Type B pancreatic cell (in vitro differentiated cells): ENCODE measurements at places on chromosomes 2 and 18. TPM values are rescaled to one million over a fixed set of nuclear protein-coding genes. Genes with fewer than 3 reads are reported as not detected.

The CPO gene
- 0.24 and 0.51 TPM in 2 replicates for total RNA-seq

GRCh38 chr2:43845181-43845580 is 6.4 kb downstream of the ABCG8 start:
- DNase-seq = no peak
- H3K4me1 ChIP-seq = no peaks in the 10 kb centered on the region
- H3K27ac ChIP-seq = no peak overlapping the region
- no peaks in the 10 kb centered on the region for H3K36me3 ChIP-seq
- no peak overlapping the region for H3K4me3 ChIP-seq

DNA sequence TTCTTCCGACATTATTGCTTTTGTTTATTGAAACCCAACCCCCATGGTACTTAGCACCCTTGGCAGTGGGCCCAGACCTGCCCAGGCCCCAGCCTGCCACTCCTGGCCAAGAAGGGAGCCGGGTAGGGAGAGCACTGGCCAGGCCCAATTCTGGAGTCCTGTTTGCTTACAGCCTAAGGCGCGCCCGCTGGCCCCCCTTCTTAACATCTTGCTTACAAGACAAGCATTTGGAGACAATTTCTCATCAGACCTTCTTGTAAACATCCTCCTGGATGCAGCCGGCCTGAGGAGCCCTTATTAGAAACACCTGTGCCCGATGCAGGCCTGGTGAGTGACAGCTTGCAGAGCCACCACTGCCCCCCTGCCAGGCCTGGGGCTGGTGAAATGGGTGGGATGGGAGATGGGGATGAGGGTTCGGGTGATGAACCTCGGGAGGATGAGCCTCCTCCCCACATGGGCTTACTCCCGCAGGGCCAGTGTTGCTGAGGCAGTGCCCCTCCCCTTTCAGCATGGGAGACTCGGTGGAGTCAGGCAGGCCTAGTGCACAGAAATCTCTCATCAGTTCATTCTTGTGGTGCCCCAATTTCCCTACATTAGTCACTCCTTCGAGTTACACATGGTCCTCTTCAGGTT is 217.5 kb downstream of the CYP26B1 start:
- H3K27ac ChIP-seq = no peak overlapping the region
- peak; percentile 64 for DNase-seq
- H3K27me3 ChIP-seq = peaks cover 3% of the 10 kb centered on the region
- H3K36me3 ChIP-seq = no peaks in the 10 kb centered on the region

- H3K27ac ChIP-seq = no peak overlapping the region
- H3K27me3 ChIP-seq = peaks cover 3% of the 10 kb centered on the region
- H3K36me3 ChIP-seq = no peaks in the 10 kb centered on the region
- DNase-seq = no peak
- H3K4me1 ChIP-seq = no peaks in the 10 kb centered on the region
Observed at GRCh38 chr18:78853341-78853740, 126.3 kb upstream of the SALL3 start.

DNA sequence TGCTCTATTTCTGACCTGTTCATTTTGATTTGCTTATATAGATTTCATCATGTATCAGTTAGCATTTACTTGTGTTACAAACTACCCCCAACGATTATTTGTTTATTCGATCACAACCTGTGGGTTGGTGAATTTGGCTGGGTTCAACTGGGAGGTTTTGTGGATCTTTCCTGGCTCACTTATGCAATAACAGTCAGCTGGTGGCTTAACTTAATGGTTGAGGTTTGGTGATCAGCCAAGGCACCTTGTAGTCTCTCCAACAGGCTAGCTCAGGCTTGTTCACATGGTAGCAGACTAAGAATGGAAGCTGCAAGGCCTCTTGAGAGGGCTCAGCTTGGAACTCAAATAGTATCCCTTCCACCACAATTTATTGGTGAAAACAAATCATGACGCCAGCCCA is 5.4 kb upstream of the PUM2 start:
- DNase-seq = no peak
- H3K27me3 ChIP-seq = no peaks in the 10 kb centered on the region
- H3K36me3 ChIP-seq = no peaks in the 10 kb centered on the region
- no peak overlapping the region for H3K4me3 ChIP-seq
- peaks cover 10% of the 10 kb centered on the region for H3K4me1 ChIP-seq

DNA sequence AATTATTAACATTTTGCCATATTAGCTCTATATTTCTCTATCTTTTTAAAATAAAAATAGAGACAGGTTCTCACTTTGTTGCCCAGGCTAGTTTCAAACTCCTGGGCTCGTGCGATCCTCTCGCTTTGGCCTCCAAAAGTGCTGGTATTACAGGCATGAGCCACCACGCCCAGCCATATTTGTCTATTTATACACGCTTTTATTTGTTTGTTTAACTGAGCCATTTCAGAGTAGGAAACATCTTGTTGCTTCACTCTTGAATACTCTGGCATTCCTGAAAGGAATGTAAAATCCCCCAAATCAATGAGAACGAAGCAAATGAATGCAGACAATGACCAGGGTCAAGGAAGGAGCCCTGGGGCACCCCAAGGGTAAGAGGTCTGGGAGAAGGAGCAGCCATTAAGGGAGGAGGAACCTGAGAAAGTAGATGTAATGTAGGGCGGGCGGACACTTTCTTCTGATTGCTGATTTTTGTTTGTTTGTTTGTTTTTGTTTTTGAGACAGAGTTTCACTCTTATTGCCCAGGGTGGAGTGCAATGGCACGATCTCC is 31.7 kb upstream of the RAB1A start:
- DNase-seq = no peak
- H3K36me3 ChIP-seq = no peaks in the 10 kb centered on the region
- H3K4me1 ChIP-seq = no peaks in the 10 kb centered on the region
- no peak overlapping the region for H3K27ac ChIP-seq

DNA sequence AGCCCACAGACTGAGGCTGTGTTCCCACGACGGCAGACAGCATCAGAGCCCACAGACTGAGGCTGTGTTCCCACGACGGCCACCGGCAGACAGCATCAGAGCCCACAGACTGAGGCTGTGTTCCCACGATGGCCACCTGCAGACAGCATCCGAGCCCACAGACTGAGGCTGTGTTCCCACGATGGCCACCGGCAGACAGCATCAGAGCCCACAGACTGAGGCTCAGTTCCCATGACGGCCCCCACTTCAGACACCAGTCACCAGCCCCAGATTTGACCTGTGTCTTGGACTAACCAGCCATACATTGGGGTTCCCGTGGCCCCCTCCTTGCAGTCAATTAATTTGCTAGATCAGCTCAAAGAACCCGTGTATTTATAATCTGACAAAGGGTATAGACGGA is 57.8 kb upstream of the SNTG2 start:
- H3K27me3 ChIP-seq = no peaks in the 10 kb centered on the region
- peaks cover under 1% of the 10 kb centered on the region for H3K4me1 ChIP-seq
- no peak overlapping the region for H3K4me3 ChIP-seq

GRCh38 chr18:43175257-43175656 is 59.8 kb upstream of the RIT2 start:
- no peak for DNase-seq
- H3K4me3 ChIP-seq = no peak overlapping the region
- no peaks in the 10 kb centered on the region for H3K27me3 ChIP-seq
- H3K27ac ChIP-seq = no peak overlapping the region
- H3K36me3 ChIP-seq = no peaks in the 10 kb centered on the region

DNA sequence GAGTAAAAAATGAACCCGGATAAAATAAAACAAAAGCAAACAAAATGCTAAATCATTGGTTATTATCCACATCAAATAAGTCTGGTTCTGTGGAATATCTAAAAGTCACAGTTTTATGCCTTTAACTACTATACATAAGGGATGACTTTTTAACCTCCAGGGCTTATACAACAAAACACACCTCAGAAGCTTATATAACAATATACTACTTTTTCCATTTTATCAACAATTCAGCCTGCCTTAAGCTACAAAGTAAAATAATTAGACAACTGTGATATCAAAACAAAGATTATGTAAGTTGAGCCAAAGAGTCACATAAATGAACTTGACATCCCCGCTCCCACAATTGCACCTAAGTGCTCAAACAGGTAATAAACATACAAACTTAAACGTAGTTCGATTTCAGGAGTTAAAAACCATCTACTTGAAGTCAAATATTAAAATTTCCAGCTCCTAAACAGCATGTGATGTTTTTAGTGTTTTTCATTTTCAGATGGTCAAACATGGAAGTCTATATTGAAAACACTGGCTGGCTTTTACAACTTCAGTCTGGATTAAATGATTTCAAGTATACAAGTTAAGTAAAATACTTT is 54.7 kb downstream of the ATIC start:
- no peak for DNase-seq
- H3K4me1 ChIP-seq = no peaks in the 10 kb centered on the region
- H3K4me3 ChIP-seq = no peak overlapping the region
- H3K27me3 ChIP-seq = no peaks in the 10 kb centered on the region
- peaks cover 48% of the 10 kb centered on the region for H3K36me3 ChIP-seq

DNA sequence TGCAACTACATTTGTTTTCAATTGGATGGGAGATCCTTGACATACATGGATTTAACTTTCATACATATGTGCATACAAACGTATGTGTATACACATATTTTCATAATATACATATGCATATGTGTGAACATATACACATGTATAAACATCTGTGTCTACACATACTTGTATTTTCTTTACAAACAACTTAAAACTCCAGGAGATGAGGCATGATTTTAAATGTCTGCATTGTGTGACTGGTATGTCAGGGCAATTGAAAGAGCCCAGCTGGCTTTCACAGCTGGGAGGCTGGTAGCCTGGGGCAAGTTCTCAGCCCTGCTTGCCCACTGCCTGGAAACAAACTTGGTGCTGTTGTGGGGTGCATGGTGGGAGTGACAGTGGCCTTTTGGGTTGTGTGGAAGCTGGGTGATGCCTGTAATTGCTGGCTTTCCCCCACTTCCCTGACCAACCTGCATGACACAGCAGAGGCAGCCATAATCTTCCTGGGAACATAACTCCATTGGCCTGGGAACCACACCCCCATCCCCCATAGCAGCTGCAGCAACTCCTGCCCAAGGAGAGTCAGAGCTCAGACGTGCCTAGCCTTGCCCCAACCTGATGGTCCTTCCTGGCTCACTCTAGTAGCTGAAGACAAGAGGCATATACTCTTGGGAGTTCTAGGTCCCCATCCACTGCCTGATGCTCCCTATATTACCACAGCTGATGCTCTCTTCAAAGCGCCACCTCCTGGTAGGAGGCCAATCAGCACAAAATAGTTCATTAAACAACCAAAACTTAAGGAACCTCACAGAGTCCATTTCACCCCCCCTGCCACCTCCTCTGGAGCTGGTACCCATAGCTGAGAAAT is 158.3 kb downstream of the CERS6 start:
- no peak overlapping the region for H3K4me3 ChIP-seq
- peaks cover 5% of the 10 kb centered on the region for H3K4me1 ChIP-seq
- H3K27me3 ChIP-seq = no peaks in the 10 kb centered on the region
- DNase-seq = no peak

- no peak for DNase-seq
- H3K27me3 ChIP-seq = peaks cover 43% of the 10 kb centered on the region
- peaks cover 16% of the 10 kb centered on the region for H3K36me3 ChIP-seq
- H3K4me3 ChIP-seq = no peak overlapping the region
- H3K4me1 ChIP-seq = peaks cover 21% of the 10 kb centered on the region
- no peak overlapping the region for H3K27ac ChIP-seq
Observed at GRCh38 chr2:99980176-99980575, 162.2 kb downstream of the AFF3 start.

DNA sequence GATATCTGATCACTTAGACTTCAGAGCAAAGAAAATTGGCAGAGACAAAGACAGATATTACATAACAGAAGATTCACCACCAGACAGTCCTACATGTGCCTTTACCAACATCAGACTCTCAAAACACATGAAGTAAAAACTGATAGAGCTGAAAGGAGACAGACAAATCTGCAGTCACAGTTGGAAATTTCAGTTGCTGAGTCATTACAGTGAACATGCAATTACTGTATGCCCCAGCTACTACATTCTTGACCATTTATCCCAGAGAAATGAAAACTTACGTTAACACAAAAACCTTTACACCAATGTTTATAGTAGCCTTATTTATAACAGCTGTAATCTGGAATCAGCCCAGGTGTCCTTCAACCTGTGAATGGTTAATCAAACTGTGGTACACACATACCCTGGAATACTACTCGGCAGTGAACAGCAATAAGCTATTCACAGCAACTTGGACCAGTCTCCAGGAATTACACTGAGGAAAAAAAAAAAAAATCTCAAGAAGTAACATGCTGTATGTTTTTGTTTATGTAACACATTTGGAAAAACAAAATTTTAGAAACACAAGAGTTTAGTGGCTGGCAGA is 7.5 kb upstream of the SCLY start:
- H3K4me3 ChIP-seq = no peak overlapping the region
- no peak for DNase-seq
- H3K36me3 ChIP-seq = no peaks in the 10 kb centered on the region
- H3K27ac ChIP-seq = no peak overlapping the region
- H3K27me3 ChIP-seq = peaks cover 3% of the 10 kb centered on the region
- H3K4me1 ChIP-seq = no peaks in the 10 kb centered on the region

DNA sequence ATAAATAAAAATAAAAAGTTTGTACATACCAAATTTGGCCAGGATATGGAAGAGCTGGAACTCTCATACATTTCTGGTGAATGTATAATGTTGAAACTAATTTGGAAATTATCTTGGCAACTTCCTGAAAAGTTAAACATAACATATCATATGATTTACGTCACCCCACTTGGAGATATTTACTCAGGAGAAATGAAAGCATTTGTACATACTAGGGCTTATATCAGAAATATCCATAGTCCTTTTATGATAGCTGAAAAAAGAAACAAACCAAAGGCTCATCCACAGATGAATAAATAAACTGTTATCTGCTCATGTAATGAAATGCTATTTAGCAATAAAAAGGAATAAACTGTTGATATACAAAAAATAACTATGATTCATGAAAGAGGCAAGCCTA is 318.2 kb upstream of the NRXN1 start:
- no peak overlapping the region for H3K4me3 ChIP-seq
- H3K27ac ChIP-seq = no peak overlapping the region
- H3K36me3 ChIP-seq = no peaks in the 10 kb centered on the region
- H3K4me1 ChIP-seq = no peaks in the 10 kb centered on the region

The TFCP2L1 gene
- 3.0 and 4.6 TPM in 2 replicates for total RNA-seq

DNA sequence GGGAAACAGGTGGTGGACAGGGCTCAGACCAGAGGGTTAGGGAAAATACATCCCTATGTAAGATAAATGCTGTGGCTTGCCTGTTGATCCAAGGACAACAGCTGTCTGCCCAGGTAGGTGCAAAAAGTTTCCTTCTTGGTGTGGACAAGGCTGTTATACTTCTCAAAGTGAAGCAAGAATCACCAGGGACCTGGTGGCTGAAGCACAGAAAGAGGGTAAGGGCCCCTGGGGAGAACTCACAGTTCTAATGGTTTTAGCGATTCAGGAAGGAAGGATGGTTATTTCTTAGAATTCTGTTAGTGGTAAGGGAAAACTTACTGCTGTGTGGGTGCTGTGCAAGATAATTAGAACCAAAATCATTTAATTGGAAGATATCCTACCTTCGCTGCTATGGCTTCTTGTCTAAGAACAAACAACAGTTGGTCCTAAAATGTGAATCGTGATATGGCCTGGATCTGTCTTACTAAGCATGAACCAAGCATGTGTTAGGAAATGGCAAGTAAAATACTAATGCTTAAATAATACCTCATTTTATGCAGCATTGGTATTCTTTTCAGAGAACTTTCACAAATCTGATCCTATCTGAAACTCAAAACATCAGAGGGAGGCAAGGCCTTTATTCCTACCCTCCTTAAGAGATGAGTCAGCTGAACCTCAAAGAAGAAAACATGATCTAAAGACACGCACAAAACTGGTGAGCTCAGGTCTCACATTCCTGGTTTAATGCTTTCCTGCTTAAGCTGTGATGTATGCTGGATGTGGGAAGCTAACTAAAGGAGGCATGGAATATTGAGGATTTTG is 159.2 kb upstream of the THUMPD2 start:
- no peaks in the 10 kb centered on the region for H3K27me3 ChIP-seq
- DNase-seq = no peak
- H3K4me1 ChIP-seq = peaks cover 5% of the 10 kb centered on the region
- no peaks in the 10 kb centered on the region for H3K36me3 ChIP-seq
- H3K27ac ChIP-seq = no peak overlapping the region
